DMS79 (cell line): ENCODE measurements at places on chromosomes 4 and X.

DNA sequence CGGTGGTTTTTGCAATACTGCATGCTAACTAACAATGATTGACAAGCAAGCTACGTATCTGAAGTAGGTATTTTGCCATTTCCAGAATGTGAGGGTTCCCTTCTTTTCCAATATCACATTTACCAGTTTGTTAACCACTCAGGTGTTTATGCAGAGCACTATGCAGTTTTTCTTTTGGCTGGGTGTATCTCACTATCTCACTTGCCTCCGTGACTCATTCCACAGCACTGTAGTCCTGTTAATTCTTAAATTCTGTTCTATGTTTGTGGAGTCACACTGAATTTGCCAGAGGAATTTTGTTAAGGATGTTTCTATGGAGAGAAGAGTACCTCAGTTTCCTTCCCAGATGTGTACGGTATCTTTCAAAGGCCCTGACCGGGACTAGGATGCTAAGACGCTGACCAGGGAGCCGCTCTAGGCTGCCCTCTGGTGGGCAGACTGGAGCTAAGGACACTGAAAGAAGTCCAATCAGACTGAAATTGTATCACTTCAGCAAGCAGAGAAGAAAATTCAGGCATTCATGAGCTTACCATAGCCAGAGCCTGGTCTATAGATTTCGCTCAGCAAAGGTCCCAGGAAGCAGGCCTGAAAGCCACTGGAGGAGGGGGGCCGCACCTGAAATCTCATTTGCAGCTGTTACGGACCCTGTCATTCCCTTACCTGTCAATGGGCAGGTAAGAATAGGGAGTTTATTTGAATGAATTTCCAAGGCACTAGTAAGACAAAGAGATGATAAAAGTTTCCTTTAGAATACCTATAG is 388.4 kb upstream of the SPOCK3 start:
- no peak for DNase-seq

- no peak for DNase-seq
Observed at GRCh38 chr4:38704622-38705154, 40.7 kb downstream of the KLF3 start.

DNA sequence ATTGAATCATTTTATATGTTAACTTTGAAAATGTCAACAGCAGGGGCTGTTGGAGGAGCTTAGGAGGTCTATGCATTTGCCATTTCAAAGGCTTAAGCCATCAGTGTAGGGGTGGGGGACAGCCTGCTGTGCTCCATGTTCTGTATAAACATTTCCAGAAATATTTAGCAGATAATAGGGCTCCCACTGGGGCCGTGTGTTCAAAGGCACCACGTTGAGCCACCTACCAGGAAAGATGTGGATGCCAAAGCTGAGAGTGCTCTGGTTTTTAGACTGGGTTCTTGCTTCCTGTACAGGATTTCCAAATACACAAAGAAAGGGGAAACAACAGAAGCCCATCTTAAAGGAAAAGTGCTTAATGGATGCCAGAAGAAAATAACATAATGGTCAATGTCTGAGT is 219.5 kb downstream of the CENPC start:
- no peak for DNase-seq

DNA sequence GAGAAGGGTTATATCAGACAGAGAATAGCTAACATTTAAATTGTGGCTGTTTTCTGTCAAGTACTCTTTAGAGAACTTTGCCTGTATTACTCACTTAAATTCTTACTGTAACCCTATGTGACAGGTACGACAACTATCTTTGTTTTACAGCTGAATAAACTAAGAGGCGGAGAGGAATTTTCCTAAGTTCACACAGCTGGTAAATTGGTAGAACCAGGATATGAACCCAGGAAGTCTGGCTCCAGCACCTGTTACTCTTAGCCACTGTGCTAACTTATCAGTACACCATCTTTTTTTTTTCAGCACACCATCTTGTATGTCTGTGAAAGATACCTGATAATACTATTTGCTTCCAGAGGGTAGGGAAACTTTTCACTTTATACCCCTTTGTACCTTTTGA is 2.0 kb upstream of the SYP start:
- no peak for DNase-seq

GRCh38 chr4:10336471-10336870 is 120.8 kb downstream of the ZNF518B start:
- DNase-seq = no peak

- DNase-seq = no peak
Observed at GRCh38 chrX:18099745-18100144, 120.9 kb downstream of the BEND2 start.

DNA sequence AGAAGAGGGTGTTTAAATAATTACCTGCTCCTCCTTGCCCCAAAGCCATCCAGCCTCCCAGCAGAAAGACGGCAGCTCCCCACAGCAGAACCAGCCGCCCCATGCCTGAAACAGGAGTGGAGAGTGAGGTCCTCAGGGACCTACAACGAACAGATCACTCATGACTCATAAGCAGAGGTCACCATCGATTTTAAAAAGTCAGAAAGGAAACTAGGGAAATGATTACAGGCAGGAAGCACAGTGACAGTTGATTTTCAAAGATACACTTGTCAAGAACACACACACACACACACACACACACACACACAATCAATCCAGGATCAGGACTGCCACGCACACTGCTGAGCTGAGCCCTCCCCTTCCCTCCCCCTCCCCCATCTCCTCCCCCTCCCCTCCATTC is at the start of gene CRLF2:
Gene CRLF2, minus strand, starts transcription at position 118 of the 400 bp plus-strand sequence. Its CDS starts 15 bp downstream, at position 103.
- no peak for DNase-seq

DNA sequence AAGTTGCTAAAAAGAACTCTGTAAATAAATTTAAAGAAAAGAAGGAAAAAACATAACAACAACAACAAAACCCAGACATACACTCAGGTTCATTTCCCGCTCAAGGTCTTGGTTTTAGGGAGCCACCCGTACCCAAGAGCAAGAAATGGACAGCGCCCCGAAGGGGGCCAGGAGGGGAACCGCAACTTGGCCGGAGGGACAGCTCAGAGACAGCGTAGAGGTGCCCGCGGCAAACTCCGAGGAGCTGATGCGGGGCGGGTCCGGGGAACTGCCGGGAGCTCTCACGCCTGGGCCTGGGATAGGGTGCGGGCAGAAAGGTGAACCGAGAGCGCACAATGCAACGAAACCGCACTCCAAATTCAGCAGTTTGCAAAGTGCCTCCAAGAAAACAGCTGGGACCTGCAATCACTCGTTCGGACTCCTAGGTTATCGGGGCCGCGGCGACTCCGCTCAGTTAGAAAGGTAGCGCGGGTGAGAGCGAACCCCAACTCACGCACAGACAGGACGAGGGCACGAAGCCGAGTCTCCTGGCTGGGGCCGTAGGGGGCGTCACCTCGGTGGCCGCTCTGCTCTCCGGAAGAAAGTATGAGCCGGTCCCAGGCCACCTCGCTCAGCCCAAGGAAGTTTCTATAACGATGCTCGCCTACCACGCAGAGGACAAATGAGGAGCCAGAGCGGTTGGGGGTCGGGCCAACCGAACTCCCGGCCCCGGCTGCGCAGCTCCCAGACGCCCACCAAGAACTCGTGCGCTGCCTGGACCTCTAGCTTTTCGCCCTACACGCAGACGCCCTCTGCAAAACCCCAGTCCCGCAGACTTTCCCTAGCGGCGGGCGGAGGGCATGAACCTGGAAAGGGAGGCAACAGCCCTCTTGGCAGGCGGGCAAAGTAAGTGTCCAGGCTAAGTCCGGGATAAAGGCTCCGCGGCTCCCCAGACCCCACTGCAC is 1.4 kb downstream of the NDNF start:
- DNase-seq = no peak

DNA sequence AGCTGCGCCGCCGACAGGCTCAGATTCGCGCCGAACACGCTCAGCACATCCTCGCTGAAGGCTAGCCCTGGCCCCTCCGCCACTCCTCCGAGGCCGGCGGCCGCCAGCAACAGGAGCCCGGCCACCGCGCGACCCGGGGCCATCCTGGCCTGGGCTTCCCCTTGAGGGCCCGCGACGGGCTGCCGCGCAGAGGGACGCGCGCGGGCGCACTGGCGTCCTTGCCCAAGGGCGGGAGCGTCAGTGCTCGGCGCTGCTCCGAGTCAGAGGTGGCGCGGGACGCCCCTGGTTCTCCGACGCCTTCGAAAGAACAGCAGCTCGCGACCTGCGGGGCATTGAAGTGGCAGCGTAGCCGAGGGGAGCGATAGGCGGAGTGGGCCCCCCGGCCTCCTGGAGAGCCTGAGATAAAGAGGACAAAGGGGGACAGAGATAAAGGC is 745 bp downstream of the SLC39A8 start:
- no peak for DNase-seq

- no peak for DNase-seq
Observed at GRCh38 chr4:169269916-169270809, 593 bp downstream of the SH3RF1 start.

GRCh38 chr4:88219099-88219498 is 60.7 kb upstream of the ABCG2 start:
- no peak for DNase-seq

DNA sequence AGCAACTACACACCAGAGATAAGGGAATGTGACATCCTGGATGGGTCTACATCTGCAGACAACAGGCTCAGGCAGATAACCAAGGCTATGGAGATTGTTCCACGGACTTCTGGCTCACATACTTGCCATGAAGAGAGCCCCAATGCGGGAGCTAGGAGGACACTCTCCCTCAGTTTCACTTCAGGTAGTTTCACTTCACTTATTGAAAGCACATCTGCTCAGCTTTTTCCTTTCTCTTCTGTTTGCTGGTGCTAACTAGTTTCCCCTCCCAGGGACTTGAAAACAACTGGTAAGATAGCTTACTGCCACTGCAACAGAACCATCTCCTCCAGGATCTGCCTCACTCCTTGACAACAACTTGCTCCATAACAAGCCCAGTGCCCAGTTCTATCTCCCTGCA is 1.4 kb upstream of the CT47C1 start:
- no peak for DNase-seq

- no peak for DNase-seq
Observed at GRCh38 chr4:140807491-140808252, 51.5 kb upstream of the TBC1D9 start.

GRCh38 chrX:51496501-51497291 is at the start of gene NUDT11:
Gene NUDT11, minus strand, starts transcription at chrX:51496592. Its CDS starts 148 bp downstream, at chrX:51496444.
- DNase-seq = no peak

- DNase-seq = no peak
Observed at GRCh38 chr4:15078682-15079642, 76.7 kb downstream of the CPEB2 start.

GRCh38 chr4:54440394-54441136 is 211.5 kb downstream of the PDGFRA start:
- no peak for DNase-seq

- DNase-seq = no peak
Observed at GRCh38 chrX:139448996-139449395, 81.5 kb upstream of the F9 start.

- no peak for DNase-seq
Observed at GRCh38 chr4:138222046-138222445, 20.1 kb downstream of the SLC7A11 start.

- no peak for DNase-seq
Observed at GRCh38 chrX:9558615-9559014, 93.8 kb downstream of the TBL1X start.

DNA sequence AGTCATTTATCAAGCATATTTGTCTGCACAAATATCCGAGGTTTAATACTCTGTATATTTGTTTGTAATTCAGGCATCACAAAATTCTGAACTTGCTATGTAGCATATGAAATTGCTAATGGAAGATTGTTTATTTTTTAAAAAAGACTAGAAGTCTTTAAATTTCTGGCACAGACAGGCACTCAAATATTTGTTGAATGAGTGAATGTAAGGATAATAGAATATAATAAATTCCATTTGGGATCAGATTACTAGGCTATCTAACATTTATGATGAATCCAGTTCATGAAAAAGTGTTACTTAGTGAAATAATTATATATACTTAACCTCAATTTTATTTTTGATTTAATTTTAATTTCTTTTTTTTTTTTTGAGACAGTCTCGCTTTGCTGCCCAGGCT is 30.4 kb upstream of the TEC start:
- no peak for DNase-seq

GRCh38 chr4:23903859-23904438 is 14.1 kb upstream of the PPARGC1A start:
- no peak for DNase-seq

GRCh38 chr4:141375855-141376254 is 155.2 kb downstream of the ZNF330 start:
- no peak for DNase-seq

- no peak for DNase-seq
Observed at GRCh38 chr4:141636082-141636770, at the start of gene IL15. Gene IL15, plus strand, starts transcription at chr4:141636583. Its CDS starts 82,882 bp downstream, at chr4:141719465.

DNA sequence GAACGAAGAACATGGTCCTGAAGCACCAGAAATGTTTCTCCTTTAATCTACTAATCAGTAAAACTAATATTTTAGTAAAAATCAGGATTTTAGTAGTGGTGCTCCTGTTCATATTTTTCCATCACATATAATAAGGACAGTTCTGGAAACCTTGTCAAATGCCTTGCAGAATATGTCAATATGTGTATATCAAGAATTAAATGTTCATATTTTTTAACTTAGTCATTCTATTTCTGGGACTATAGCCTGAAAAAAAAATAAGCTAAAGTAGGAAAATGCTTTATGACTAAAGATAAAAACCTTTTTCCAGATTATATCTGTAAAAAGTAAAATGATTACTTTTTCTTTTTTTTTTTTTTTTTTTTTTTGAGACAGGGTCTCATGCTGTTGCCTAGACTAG is 65.1 kb downstream of the MAB21L2 start:
- DNase-seq = no peak

DNA sequence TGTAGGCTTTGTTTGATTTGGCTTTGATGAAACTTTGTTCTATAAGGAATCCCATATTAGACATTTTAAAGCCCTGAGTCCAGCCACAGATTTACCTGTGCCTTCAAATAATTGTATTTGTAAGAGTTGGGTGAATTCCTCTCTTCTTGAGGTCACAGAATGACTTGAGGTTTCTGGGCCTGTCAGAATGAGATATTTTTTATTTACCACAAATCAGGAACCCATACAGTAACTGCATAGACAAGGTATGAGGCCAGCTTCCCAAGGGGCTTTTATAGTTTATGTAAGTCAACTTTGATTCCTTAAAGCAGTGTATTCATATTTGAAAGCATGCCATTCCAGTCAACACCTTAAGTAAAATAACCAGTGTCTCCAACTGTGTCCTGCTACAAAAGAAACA is 29.1 kb upstream of the CXCL3 start:
- no peak for DNase-seq

- no peak for DNase-seq
Observed at GRCh38 chr4:172323288-172323687, 510.1 kb downstream of the GALNTL6 start.

GRCh38 chrX:149937871-149938426 is 342 bp downstream of the EOLA2 start:
- DNase-seq = no peak

GRCh38 chr4:152218576-152218975 is 317.3 kb downstream of the FBXW7 start:
- DNase-seq = peak; percentile 14

GRCh38 chrX:97844943-97845342 is 961.2 kb downstream of the RPA4 start:
- DNase-seq = no peak
